ENCODE measurements at places on chromosomes 7 and 10.

GRCh38 chr10:14200698-14201544 lies 129.8 kb downstream of the FRMD4A start:
- DNase-seq = peak; percentile 36

- DNase-seq = no peak
Observed at GRCh38 chr7:87797798-87798403, 78.3 kb downstream of the SLC25A40 start.

DNA sequence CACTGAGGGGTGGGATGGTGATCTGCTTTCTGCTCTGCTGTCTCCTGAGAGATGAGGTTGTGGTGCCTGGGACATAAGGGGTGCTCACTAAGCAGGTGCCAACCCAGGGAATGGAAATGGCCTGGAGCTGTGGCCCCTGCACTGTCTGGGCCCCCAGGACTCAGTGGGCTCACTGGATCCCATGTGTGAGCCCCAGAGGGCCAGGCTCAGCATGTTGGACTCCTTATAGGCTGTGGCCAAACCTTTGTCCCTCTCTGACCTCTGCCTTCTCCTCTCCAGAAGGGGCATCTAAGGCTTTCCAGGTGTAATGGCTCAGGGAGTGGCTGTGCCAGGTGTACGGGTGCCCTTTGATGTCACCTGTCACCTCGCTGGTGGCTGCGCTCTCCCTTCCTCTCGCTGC lies 56.4 kb downstream of the NEUROG3 start:
- DNase-seq = no peak

DNA sequence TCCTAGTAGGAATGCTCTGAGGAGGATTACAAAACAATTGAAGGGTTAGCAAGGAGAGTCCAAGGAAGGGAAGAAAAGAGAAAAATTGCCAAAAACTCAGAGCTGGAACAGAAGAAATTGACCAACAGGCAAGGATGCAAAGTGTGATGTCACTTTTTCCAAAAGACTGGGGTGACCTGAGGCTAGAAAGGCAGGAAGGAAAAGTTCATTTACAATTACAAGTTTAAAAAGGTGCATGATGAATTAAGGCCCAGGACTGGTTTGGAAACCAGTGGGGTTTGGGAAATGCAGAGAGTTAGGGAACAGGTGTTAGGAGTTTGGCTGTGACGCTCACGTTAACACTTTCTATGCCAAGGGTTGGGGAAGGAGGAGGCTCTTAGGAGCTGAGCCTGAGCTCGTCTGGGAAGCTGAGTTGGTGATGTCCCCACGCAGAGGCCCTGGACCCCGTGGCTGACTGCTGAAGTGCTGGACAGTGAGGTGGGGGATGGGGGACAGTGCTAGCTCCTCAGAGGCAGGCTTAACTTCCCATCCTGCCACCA lies 92.6 kb upstream of the PODXL start:
- no peak for DNase-seq
